ENCODE measurements at places on chromosomes 6 and 20. TPM values are rescaled to one million over a fixed set of nuclear protein-coding genes. Genes with fewer than 3 reads are reported as not detected.
A peak's percentile ranks its signal among the peaks of the same experiment; 100 is the strongest.

Gene MDFI
- 0.28 TPM for total RNA-seq

Gene DBNDD2
- 1.3 TPM for total RNA-seq

Gene CYP24A1
- total RNA-seq = not detected

Gene OR10C1
- not detected for total RNA-seq

DNA sequence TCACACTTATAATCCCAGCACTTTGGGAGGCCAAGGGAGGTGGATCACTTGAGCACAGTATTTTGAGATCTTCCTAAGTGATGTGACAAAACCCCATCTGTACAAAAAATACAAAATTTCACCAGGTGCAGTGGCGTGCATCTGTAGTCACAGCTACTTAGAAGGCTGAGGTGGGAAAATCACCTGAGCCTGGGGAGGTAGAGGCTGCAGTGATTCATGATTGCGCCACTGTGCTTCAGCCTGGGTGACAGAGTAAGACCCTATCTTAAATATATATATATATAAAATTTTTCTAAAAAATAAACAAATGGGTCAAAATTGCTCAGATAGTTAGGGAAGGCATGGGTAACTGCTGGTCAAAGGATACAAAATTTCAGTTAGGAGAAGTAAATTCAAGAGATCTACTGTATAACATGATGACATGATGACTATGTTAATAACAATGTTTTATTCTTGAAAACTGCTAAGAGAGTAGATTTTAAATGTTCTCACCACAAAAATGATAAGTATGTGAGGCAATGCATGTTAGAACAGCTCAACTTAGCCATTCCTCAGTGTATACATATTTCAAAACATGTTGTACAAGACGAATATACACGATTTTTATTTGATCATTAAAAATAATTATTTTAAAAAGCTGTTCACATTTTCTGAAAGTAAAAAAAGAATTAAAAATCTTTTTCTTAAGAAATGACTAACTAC lies 24.4 kb downstream of the TBC1D32 start:
- no peaks in the 10 kb centered on the region for H3K27me3 ChIP-seq
- peaks cover 6% of the 10 kb centered on the region for H3K4me1 ChIP-seq
- H3K36me3 ChIP-seq = no peaks in the 10 kb centered on the region
- H3K4me3 ChIP-seq = no peak overlapping the region

GRCh38 chr20:43576108-43576507 lies 14.6 kb upstream of the IFT52 start:
- H3K4me1 ChIP-seq = no peaks in the 10 kb centered on the region
- no peak overlapping the region for H3K27ac ChIP-seq
- H3K4me3 ChIP-seq = no peak overlapping the region

DNA sequence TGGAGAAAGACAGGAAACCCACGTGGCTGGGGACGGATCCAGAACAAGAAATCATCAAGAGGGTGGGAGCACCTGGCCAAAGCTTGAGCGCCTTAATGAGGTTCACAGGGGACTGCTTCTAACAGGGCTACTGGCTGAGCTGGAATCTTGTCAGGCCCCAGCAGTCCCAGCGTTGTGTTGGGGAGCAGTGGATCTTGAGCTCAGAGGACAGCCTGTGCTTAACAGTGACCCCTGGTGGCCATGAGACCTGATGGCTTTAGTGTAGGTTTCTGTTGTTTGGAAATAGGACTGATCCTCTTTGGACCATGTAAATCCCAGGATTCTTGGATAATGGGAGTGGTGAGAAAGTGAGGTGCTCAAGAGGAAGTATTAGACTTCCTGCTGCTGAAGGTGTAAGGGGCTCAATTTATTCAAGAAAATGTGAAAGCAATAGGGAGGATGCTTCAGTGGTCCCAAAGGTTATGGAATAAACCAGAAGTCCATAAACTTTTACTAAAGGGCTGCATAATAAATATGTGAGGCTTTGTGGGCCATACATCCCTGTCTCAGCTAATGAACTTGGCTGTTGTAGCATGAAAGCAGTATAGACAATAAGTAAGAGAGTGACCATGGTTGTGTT lies 216.2 kb downstream of the NFATC2 start:
- DNase-seq = peak; percentile 76
- no peaks in the 10 kb centered on the region for H3K36me3 ChIP-seq
- H3K27ac ChIP-seq = no peak overlapping the region
- H3K4me1 ChIP-seq = peaks cover 18% of the 10 kb centered on the region
- no peaks in the 10 kb centered on the region for H3K27me3 ChIP-seq

GRCh38 chr6:129744201-129744879 lies 34.4 kb upstream of the ARHGAP18 start:
- peak; percentile 93 for DNase-seq
- H3K4me1 ChIP-seq = peaks cover 12% of the 10 kb centered on the region
- H3K27me3 ChIP-seq = no peaks in the 10 kb centered on the region
- no peak overlapping the region for H3K4me3 ChIP-seq
- H3K36me3 ChIP-seq = no peaks in the 10 kb centered on the region
- peak overlapping the region; percentile 62 for H3K27ac ChIP-seq

- DNase-seq = no peak
- no peak overlapping the region for H3K27ac ChIP-seq
- no peaks in the 10 kb centered on the region for H3K36me3 ChIP-seq
- H3K4me3 ChIP-seq = peak overlapping the region; percentile 96
- peaks cover 2% of the 10 kb centered on the region for H3K4me1 ChIP-seq
Measured at GRCh38 chr6:137219664-137220252, 573 bp upstream of the IFNGR1 start.

- no peak overlapping the region for H3K4me3 ChIP-seq
- no peaks in the 10 kb centered on the region for H3K27me3 ChIP-seq
- no peak overlapping the region for H3K27ac ChIP-seq
- no peaks in the 10 kb centered on the region for H3K4me1 ChIP-seq
- no peaks in the 10 kb centered on the region for H3K36me3 ChIP-seq
Measured at GRCh38 chr6:64874776-64875175, 832.2 kb downstream of the EYS start.

DNA sequence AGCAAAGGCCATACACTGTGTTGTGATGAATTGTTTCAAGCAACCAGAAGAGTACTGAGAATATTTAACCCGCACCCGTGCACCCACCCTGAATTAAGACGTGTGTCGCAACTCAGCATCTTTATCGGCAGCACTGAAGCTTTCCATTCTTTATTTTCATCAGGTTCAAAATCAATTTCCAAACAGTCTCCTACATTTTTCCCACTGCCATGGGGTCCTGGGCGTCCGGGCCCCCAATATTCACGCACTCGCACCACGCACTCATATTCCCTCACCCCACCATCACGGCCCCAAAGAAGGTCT lies 1.8 kb downstream of the LTB start:
- H3K4me1 ChIP-seq = peaks cover 4% of the 10 kb centered on the region
- H3K27ac ChIP-seq = no peak overlapping the region
- H3K36me3 ChIP-seq = no peaks in the 10 kb centered on the region
- peak overlapping the region; percentile 82 for H3K4me3 ChIP-seq
- no peak for DNase-seq

GRCh38 chr20:41392871-41393704 lies 26.5 kb upstream of the EMILIN3 start:
- H3K4me1 ChIP-seq = peaks cover 7% of the 10 kb centered on the region
- no peaks in the 10 kb centered on the region for H3K36me3 ChIP-seq
- H3K27me3 ChIP-seq = no peaks in the 10 kb centered on the region
- DNase-seq = no peak
- no peak overlapping the region for H3K4me3 ChIP-seq

DNA sequence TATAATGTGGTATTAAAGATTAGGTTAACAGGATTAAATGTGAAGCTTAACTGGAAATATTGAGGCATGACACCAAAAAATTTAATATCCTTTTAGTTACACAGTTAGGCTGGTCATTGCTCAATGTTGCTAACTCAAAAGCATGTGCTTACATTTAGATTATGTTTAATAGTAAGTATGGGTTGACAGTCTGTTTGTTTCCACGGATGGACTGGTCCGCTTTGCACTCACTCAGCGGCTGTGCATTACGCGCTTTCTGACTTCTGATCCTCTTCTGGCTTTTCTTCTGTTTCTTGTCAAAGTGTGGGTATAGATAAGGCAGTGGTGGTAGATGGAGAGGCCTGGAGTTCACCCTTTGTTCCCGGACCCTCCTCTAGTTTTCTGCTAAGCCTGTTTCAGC lies 174.9 kb downstream of the RIMS1 start:
- no peak overlapping the region for H3K4me3 ChIP-seq
- H3K36me3 ChIP-seq = no peaks in the 10 kb centered on the region
- DNase-seq = no peak
- peaks cover 10% of the 10 kb centered on the region for H3K27me3 ChIP-seq
- no peaks in the 10 kb centered on the region for H3K4me1 ChIP-seq
- no peak overlapping the region for H3K27ac ChIP-seq

- no peak overlapping the region for H3K27ac ChIP-seq
- DNase-seq = no peak
- no peaks in the 10 kb centered on the region for H3K36me3 ChIP-seq
- peaks cover 25% of the 10 kb centered on the region for H3K27me3 ChIP-seq
- no peaks in the 10 kb centered on the region for H3K4me1 ChIP-seq
- H3K4me3 ChIP-seq = no peak overlapping the region
Measured at GRCh38 chr6:109284675-109285074, 97.6 kb downstream of the CD164 start.

DNA sequence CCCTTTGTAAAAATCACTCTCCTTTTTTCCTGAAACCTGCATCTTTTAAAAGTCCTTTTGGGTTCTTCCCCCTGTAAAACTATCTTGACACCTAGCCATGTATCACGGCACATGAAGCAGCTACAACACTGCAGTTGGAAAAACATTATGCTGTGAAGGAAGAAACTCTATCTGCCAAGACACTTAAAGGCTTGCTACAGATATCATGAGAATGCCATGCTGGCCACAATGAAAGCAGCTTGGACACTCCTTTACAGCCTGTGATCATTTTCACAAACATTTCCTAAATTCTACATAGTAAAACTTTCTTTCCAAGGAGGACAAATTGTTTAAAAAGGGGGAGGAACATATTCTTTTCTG lies 31.8 kb downstream of the CNKSR3 start:
- H3K27me3 ChIP-seq = no peaks in the 10 kb centered on the region
- H3K27ac ChIP-seq = peak overlapping the region; percentile 95
- H3K4me3 ChIP-seq = no peak overlapping the region
- no peak for DNase-seq

Data from IMR-90 (cell line).